Epithelial cell of prostate (primary cell): ENCODE measurements at places on chromosomes 11 and 22.

DNA sequence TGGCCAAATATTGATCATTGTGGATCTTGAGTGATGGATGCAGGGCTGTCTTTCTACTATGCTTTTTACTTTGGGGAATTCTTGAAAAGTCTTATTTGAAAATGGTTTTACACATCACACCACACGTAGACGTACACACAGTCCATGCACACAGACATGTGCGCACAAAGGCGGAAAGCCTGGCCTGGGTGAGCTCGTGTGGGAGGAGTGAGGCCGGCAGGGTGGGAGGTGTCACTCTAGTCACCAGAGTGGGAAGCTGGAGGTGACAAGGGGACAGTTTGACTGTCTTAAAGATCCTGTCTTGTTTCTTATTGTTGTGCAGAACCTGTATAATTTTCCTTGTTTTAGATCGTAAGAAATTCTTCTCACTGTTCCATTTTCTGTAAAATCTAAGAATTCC lies 326.9 kb downstream of the TBC1D22A start:
- DNase-seq: no peak

GRCh38 chr22:32949391-32950173 lies 108.6 kb downstream of the SYN3 start:
- no peak for DNase-seq

GRCh38 chr11:2328021-2328420 lies 26.2 kb downstream of the TSPAN32 start:
- no peak for DNase-seq

GRCh38 chr22:35637254-35637653 lies 11.0 kb upstream of the APOL6 start:
- no peak for DNase-seq

GRCh38 chr11:23155503-23155902 lies 295.2 kb upstream of the CCDC179 start:
- no peak for DNase-seq

GRCh38 chr22:35850831-35851230 lies 133.2 kb downstream of the APOL5 start:
- DNase-seq: no peak

GRCh38 chr11:22133776-22134175 lies 59.1 kb upstream of the ANO5 start:
- no peak for DNase-seq

- no peak for DNase-seq
Observed at GRCh38 chr22:30503551-30503950, 1.9 kb downstream of the SEC14L4 start.

- DNase-seq: no peak
Observed at GRCh38 chr11:65945430-65945911, at the start of gene TSGA10IP. Gene TSGA10IP, plus strand, starts transcription at chr11:65945480. Its CDS starts 196 bp downstream, at chr11:65945676.

GRCh38 chr22:29610780-29611179 lies 7.3 kb downstream of the NF2 start:
- DNase-seq: no peak

GRCh38 chr22:24975813-24976341 lies 23.4 kb downstream of the KIAA1671 start:
- DNase-seq: no peak

DNA sequence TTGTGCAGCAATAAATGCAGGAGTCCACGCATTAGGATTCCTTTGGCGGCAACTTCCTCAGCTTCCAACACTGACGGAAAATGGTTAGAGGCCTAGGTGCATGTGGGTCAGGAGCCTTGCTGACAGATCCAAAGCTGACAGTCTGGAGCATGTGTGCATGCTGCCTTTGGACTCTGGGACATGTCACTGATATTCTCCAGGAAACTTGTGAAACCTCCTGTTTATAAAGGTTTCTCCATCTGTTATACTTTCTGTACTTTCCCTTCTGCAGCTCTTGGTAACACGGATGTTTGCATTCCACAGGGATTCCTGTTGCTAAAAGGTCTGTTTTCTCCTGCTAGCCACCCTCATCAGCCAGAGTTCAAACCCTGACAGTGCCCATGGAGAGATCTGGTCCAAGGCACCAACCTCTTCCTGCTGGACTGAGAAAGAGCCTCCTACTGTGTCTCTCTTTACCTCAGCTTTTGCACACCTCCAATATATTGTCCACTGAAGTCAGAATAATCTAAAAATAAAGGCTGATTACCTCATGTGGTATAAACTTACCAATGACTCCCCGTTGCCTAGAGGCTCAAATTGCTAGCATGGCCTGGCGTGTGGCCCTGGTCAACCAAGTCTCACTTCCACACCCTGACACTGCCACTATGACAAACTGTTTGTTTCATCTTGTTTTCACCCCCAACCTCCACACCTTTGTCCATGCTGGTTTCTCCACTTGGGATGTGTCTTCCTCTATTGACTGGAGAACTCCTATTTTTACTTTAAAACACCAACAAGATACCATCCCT lies 31.1 kb upstream of the LYVE1 start:
- no peak for DNase-seq

DNA sequence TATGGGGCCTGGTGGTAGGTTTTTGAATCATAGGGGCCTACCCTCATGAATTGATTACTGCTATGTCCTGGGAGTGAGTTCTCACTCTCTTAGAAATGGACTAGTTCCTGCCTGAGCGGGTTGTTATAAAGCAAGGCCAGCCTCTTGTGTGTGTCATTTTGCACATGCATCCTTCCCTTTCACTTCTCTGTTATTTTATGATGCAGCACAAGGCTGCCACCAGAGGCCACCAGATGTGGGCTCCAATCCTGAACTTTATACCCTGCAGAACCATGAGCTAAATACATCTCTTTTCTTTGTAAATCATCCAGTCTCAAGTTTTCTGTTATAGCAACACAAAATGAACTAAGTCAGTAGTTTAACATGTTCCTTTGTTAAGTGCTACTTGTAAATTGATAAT lies 251.4 kb downstream of the BLID start:
- no peak for DNase-seq
